ENCODE measurements at places on chromosomes 2 and 18.

- DNase-seq, result no peak
Observed at GRCh38 chr2:101995804-101996203, 4.0 kb downstream of the IL1R2 start.

GRCh38 chr2:52289741-52290140 is 1257.8 kb upstream of the NRXN1 start:
- no peak for DNase-seq

DNA sequence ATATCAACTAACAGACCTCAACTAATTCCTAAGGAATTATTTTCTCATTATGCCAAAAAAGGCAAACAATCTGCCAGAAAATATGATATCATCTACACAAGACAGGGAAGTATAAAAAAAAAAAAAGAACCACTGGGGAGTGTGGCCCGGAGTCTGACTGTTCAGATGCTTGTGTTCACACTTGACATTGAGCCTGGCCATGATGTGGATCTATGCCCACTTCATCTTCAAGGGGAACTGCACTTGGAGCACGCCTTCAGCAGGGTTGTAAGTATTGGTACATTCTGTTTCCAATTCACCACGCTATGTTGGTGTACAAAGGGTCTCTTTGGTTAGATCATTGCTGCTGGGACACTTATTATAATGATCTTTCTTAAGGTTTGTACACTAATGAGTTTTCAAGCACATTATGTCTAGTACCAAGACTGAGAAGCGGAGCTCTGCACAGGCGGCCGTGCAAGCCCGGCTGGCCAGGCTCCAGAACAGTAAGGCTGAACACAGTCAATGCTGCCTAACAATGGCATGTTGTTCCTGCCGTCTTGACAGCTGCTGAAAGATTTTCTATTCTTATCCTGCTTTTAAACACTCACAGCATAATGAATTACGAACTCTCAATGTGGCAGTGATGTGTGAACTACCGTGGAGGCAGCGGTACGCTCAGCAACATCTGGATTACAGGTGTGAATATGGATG is 788.4 kb upstream of the SOX11 start:
- DNase-seq, result no peak

DNA sequence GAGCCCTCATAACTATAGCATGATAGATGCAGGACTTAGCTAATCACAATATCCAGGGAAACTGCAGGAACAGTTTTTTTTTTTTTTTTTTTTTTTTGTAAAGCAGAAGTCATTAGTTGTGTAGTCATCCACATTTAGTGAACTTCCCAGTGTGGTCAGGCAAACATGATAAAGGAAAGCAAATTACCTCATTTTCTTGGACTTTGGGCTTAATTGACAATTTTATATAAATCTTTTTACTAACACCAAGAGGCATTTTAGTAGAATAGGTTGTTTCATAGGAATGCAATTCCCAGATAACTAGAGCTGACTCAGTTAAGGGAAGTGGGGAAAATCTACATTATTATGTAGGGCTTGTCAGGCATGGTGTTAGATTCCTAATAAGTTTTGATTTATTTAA is 142.7 kb upstream of the GCFC2 start:
- DNase-seq, result no peak

DNA sequence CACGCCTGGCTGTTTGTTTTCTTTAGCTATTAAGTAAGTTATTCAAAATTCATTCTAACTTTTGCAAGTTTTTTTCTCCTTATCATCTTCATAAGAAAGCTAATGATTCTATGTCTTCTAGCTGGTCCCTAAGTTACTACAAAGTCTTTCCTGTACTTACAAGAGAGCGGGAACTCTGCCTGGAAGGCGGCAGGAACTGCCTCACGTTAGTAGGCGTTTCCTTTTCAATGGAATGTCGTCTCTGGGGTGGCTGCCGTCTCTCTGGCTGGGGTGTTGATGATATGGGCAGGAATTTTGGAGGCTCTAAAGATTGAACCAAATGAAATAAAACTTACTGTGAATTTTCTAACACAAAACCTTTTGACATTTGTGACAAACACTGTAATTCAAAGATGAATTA is 55.5 kb downstream of the PRELID3A start:
- DNase-seq, result no peak

DNA sequence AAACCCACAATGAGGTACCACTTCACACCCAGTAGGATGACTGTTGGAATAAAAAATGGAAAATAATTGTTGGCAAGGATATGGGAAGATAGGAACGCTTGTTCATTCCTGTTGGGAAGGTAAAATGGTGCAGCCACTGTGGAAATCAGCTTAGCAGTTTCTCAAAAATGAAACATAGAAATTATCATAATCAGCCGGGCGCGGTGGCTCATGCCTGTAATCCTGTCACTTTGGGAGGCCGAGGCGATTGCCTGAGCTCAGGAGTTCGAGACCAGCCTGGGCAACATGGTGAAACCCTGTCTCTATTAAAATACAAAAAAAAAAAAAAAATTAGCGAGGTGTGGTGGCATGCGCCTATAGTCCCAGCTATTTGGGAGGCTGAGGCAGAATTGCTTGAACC is 23.4 kb downstream of the AMER3 start:
- no peak for DNase-seq

DNA sequence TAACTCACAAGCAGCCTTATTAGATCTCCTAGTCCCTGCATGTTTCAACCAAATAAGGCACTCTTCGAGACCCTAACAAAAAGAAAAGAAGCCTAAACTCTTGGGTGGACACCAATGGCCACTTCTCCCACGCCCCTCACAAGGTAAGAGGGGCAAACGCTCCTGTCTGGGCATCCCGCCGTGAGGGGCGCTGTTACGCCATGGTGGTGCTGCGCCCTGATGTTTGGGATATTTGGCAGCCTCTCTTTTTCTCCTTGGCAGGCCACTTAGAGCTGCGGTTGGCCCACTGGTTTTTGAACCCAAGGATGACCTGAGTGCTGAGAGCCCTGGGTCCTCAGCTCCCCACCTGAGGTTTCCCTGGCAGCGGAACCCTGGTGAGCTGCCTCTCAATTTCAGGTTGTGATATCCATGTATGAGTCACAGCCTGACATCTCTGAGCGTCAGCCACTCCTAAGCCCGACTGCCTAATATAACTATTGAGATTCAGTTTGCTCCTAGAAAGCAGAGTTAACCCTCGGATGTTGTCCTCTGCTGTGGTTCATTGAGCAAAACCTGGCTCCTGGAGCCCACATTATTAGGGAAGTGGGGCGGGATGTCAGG is 103.3 kb downstream of the COL6A3 start:
- no peak for DNase-seq
